ENCODE measurements at places on chromosomes 1 and 21. TPM values are rescaled to one million over a fixed set of nuclear protein-coding genes. Genes with fewer than 3 reads are reported as not detected.

The CD2 gene
- total RNA-seq: 298 TPM

The GPA33 gene
- total RNA-seq: 2.6 TPM

The NAXE gene
- 57.3 TPM for total RNA-seq

The RNF186 gene
- total RNA-seq: not detected

The TNFSF18 gene
- not detected for total RNA-seq

The TAL1 gene
- total RNA-seq: 0.17 TPM

The PDPN gene
- total RNA-seq: not detected

The FMO2 gene
- total RNA-seq: not detected

The PTGS2 gene
- total RNA-seq: 32.4 TPM

The TBX19 gene
- 6.3 TPM for total RNA-seq

The SPRR2A gene
- total RNA-seq: not detected

The LCE3D gene
- total RNA-seq: not detected

The PLA2G5 gene
- not detected for total RNA-seq

The TSPEAR gene
- total RNA-seq: not detected

The GBP1 gene
- 44.9 TPM for total RNA-seq

The C4BPA gene
- not detected for total RNA-seq

The CELSR2 gene
- 2.5 TPM for total RNA-seq

The C1QB gene
- total RNA-seq: not detected

The LCE2B gene
- total RNA-seq: not detected

The HEYL gene
- total RNA-seq: 0.89 TPM

The TCHH gene
- 0.05 TPM for total RNA-seq

The C1orf116 gene
- 0.12 TPM for total RNA-seq

The IGSF3 gene
- 3.3 TPM for total RNA-seq

The GPR37L1 gene
- total RNA-seq: not detected

The FAM72D gene
- 22.0 TPM for total RNA-seq

The NUF2 gene
- 56.5 TPM for total RNA-seq

The ADAMTS5 gene
- not detected for total RNA-seq

The LRRC7 gene
- 0.22 TPM for total RNA-seq

The MAB21L3 gene
- total RNA-seq: 0.14 TPM

Data from activated T-cell treated with anti-CD3 and anti-CD28 coated beads, Interleukin-2, amount 50 U/mL, for 72 hours (primary cell).